ENCODE measurements at places on chromosomes 4 and X. TPM values are rescaled to one million over a fixed set of nuclear protein-coding genes. Genes with fewer than 3 reads are reported as not detected.
A peak's percentile ranks its signal among the peaks of the same experiment; 100 is the strongest.

HPSE gene
- 1.1 TPM for total RNA-seq

ZNF157 gene
- 1.2 TPM for total RNA-seq

- H3K4me1 ChIP-seq = no peaks in the 10 kb centered on the region
- no peak overlapping the region for H3K4me3 ChIP-seq
- DNase-seq = no peak
- no peak overlapping the region for H3K27ac ChIP-seq
Measured at GRCh38 chrX:71082124-71082647, 13.5 kb upstream of the FOXO4 start.

DNA sequence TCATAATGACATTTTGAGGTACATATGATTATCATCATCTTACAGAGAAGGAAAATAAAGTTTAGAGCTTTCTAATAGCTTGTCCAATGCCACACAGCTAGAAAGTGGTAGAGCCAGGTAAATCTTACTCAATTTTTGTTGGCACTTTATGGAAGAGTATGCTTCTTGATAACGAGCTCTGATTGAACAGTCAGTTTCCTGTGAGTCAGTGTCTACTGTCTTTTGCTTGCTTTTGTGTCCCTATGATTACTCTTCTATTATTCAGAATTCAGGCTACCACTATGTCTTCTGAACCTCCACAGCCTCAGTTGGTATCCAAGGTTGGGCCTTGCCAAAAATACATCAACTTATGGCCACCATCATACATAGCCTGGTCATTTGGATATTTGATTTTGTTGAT lies 2.6 kb downstream of the FAAH2 start:
- no peaks in the 10 kb centered on the region for H3K36me3 ChIP-seq
- H3K4me1 ChIP-seq = no peaks in the 10 kb centered on the region
- H3K4me3 ChIP-seq = no peak overlapping the region
- no peaks in the 10 kb centered on the region for H3K27me3 ChIP-seq
- no peak overlapping the region for H3K27ac ChIP-seq

GRCh38 chr4:57249083-57249482 lies 138.9 kb upstream of the IGFBP7 start:
- DNase-seq = no peak
- no peak overlapping the region for H3K27ac ChIP-seq
- H3K4me1 ChIP-seq = no peaks in the 10 kb centered on the region
- no peaks in the 10 kb centered on the region for H3K36me3 ChIP-seq

GRCh38 chr4:68180849-68181526 lies 51.3 kb upstream of the TMPRSS11F start:
- no peaks in the 10 kb centered on the region for H3K36me3 ChIP-seq
- no peak for DNase-seq
- no peak overlapping the region for H3K4me3 ChIP-seq
- H3K4me1 ChIP-seq = no peaks in the 10 kb centered on the region
- no peaks in the 10 kb centered on the region for H3K27me3 ChIP-seq

DNA sequence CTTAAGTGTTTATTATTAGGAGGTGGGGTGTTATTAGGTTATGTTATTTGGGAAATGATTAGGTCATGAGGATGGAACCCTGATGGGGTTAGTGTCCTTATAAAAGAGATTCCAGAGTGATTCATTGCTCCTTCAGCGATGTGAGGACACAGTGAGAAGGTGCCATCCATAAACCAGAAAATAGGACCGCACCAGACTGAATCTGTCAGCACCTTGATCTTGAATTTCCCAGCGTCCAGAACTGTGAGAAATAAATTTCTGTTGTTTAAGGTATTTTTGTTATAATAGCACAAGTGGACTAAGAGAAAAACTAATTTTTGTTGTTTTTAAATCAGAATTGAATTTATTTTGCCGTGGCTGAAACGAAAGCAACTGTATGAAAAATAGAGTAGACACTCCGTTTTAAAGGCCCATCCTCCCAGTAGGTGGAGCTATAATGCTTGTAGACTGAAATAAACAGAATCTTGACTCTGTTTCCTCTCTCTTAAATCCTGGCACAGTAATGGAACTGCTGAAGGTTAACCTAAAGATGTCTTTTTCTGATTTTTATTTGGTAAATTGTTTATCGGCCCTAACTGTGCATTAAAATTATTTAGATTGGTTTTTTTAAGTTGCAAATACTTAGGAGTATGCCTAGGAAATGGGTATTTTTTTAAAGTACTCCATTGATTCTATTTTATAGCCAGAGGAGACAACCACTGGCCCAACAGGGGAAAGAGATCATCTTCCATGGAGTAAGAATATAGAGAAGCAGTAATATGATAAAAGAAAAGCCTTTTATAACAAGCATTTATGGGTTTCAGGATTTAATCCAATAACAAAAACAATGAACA lies 133.2 kb upstream of the ADAMTS3 start:
- no peaks in the 10 kb centered on the region for H3K27me3 ChIP-seq
- no peaks in the 10 kb centered on the region for H3K4me1 ChIP-seq
- H3K4me3 ChIP-seq = no peak overlapping the region
- no peak overlapping the region for H3K27ac ChIP-seq
- H3K36me3 ChIP-seq = no peaks in the 10 kb centered on the region
- peak; percentile 15 for DNase-seq

GPR82 gene
- not detected for total RNA-seq

DNA sequence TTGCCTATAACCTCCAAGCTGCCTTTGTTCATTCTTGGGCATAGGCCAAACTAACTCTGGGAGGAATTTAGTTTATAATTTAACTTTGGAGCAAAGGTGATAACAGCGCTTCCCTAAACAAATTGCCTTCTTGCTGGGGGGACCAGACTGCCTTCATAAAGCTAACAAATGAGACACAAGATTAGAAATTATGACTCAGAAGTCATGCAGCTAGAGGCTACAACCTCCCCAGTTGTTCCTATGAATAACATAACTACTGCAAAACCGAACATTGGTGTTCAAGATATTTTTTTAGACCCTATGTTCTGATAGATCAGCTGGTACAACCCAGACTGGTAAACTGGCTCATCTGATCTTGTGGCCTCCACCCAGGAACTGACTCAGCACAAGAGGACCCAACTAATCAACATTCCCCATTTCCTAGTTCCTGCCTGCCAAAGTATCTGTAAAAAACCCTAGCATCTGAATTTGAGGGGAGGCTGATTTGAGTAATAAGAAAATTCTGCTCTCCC lies 22.0 kb upstream of the TMPRSS11B start:
- no peak overlapping the region for H3K4me3 ChIP-seq
- no peak for DNase-seq
- H3K4me1 ChIP-seq = no peaks in the 10 kb centered on the region
- H3K36me3 ChIP-seq = no peaks in the 10 kb centered on the region
- no peaks in the 10 kb centered on the region for H3K27me3 ChIP-seq
- H3K27ac ChIP-seq = no peak overlapping the region

CT45A2 gene
- not detected for total RNA-seq

USP17L10 gene
- not detected for total RNA-seq

GRCh38 chrX:41733939-41734338 lies 10.0 kb downstream of the GPR82 start:
- no peaks in the 10 kb centered on the region for H3K36me3 ChIP-seq
- no peak overlapping the region for H3K4me3 ChIP-seq
- DNase-seq = peak; percentile 7
- no peak overlapping the region for H3K27ac ChIP-seq
- no peaks in the 10 kb centered on the region for H3K4me1 ChIP-seq

DNA sequence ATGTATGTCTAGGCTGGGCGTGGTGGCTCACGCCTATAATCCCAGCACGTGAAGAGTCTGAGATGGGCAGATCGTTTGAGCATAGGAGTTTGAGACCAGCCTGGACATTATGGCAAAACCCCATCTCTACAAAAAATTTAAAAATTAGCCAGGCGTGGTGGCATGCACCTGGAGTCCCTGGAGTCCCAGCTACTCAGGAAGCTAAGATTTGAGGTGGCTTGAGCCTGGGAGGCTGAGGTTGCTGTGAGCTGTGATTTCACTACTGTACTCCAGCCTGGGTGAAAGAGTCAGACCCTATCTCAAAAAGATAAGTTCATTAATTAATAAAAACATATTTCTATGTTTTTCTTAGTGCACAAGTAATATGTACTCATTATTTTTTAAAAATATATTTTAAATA lies 238.1 kb downstream of the ARHGAP24 start:
- no peak overlapping the region for H3K4me3 ChIP-seq
- H3K27me3 ChIP-seq = no peaks in the 10 kb centered on the region
- no peaks in the 10 kb centered on the region for H3K36me3 ChIP-seq
- no peaks in the 10 kb centered on the region for H3K4me1 ChIP-seq

- no peak for DNase-seq
- H3K4me3 ChIP-seq = no peak overlapping the region
- no peaks in the 10 kb centered on the region for H3K27me3 ChIP-seq
- no peaks in the 10 kb centered on the region for H3K36me3 ChIP-seq
Measured at GRCh38 chrX:19256986-19257385, 86.7 kb upstream of the PDHA1 start.

SGMS2 gene
- 224 TPM for total RNA-seq

GAGE13 gene
- total RNA-seq = not detected

- H3K27ac ChIP-seq = no peak overlapping the region
- H3K4me3 ChIP-seq = no peak overlapping the region
- no peak for DNase-seq
- H3K36me3 ChIP-seq = no peaks in the 10 kb centered on the region
- H3K27me3 ChIP-seq = no peaks in the 10 kb centered on the region
Measured at GRCh38 chr4:16377887-16378286, 151.6 kb upstream of the TAPT1 start.

SCD5 gene
- total RNA-seq = 53.4 TPM

ZDHHC15 gene
- total RNA-seq = 4.8 TPM

GRCh38 chr4:100420571-100420970 lies 97.3 kb downstream of the EMCN start:
- no peak for DNase-seq
- H3K27ac ChIP-seq = peak overlapping the region; percentile 42
- H3K36me3 ChIP-seq = no peaks in the 10 kb centered on the region
- H3K4me3 ChIP-seq = no peak overlapping the region
- H3K27me3 ChIP-seq = no peaks in the 10 kb centered on the region
- no peaks in the 10 kb centered on the region for H3K4me1 ChIP-seq

GRCh38 chr4:67549123-67549522 lies 3.8 kb upstream of the CENPC start:
- no peaks in the 10 kb centered on the region for H3K36me3 ChIP-seq
- H3K4me3 ChIP-seq = no peak overlapping the region
- H3K27ac ChIP-seq = no peak overlapping the region

Data from thyroid gland (tissue), 4 donors.